AG20443 (cell line): ENCODE measurements at places on chromosomes 3 and 15.

- no peak for DNase-seq
Measured at GRCh38 chr3:27575499-27575898, 91.3 kb upstream of the SLC4A7 start.

DNA sequence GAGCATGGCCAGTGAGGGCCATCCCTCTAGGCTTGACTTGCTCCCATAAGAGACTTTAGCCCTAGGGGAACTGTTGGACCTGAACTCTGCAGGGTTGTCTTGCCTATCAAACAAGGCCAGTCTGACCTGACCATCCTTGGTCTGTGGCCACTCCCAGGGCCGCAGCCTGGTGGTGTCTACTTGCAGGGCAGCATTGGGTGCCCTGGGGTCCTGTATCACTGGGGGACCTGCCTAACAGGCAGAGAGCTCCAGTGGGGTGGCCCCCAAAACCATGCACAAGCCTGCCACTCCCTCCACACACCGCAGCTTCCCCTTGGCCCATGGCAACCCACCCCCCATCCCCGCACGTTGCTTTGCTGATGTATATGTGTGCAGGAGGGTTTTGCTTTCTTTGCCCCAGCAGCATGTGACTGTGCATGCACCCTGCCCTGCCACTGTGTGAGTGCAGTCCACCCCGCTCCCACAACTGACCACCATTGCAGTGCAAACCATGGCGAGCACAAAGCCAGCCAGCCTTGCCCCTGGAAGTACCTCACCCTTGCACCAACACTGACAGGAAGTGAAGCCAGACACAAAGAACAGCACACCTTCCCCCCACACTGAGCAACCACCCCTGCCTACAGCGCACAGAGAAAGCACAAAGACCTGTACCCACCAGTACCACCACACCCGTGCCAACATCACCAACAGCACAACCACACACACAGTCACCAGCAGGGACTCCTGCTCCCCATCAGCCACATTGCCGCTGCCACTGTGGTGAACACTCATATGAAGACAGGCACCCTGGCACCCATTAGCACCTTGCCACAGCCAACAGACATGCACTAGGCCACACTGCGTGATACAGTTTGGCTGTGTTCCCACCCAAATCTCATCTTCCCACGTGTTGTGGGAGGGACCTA lies 88.8 kb downstream of the SENP7 start:
- no peak for DNase-seq

DNA sequence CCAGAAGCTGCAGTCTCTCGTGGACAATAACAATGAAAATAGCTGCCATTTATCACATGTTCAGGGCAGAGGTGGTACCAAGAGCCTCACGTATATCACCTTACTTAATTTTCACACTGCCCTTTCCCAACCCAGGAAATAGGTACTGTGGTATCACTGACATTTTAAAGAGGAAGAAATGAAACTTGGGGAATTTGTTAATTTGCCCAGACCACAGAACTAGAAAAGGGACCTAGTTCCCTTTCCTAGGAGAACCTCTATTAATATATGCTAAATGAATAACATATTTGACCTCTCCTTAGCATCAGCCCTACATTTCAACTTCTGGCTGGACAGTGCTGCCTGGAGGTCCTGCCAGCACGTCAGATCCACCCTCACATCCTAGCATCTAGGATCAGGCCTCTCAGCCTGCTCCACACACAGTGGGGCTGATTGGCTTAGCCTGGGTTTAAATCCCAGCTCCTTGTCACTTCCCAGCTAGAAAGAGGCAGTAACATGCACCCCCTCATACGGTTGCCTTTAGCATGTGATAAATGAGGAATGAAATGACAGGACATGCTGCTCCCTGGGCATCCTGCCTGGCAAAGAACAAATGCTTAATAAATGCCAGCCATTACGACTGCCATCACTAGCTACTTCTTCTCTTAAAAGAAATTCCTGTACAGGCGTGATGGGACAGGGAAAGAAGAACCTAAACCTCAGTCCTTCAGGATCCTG lies 95.1 kb upstream of the TNFAIP8L3 start:
- DNase-seq, result no peak

GRCh38 chr15:43204016-43204901 lies 16.6 kb downstream of the EPB42 start:
- DNase-seq, result peak; percentile 80

DNA sequence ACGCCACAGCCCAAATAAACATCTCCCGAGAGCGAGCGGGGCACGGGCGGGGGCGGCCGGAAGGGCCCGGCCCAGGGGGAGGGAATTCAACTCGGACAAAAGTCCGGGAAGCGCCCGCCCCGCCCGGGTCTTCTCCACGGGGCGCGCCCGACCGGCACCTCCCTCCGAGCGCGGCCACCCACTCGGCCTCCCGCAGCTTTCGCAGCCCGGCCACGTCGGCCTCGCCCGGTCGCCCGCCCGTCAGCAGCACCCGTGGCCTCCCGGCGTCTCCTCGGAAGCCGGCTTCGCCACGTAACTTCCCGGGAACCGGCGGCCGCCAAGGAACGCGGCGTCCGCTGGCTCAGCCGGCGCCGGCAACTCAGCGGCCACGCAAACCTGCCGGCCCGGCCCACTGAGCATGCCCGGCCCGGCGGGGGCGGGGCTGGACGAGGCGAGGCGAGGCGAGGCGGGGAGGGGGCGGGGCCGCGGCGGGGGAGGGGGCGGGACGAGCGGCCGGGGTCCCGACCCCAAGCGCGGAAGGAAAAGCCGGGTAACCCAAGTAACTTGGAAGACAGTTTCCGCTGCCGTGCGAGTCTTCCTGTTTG lies at the start of gene TJP1:
TJP1 (minus strand) TSS at position 369 of the 584 bp plus-strand sequence. CDS start 440 bp downstream, outside the sequence.
- DNase-seq, result peak; percentile 94

DNA sequence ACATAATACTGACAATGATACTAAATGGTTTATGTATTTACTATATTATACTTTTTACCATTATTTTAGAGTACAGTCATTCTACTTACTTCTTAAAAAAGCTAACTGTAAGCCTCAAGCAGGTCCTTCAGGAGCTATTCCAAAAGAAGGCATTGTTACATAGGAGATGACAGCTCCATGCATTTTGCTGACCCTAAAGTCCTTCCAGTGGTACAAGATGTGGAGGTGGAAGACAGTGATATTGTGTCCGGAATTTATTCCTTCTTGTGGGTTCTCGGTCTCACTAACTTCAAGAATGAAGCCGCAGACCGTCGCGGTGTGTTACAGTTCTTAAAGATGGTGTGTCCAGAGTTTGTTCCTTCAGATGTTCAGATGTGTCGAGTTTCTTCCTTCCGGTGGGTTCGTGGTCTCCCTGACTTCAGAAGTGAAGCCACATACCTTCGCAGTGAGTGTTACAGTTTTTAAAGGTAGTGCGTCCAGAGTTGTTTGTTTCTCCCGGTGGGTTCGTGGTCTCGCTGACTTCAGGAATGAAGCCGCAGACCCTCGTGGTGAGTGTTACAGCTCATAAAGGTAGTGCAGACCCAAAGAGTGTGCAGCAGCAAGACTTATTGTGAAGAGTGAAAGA lies 20.9 kb downstream of the AVEN start:
- DNase-seq, result no peak

DNA sequence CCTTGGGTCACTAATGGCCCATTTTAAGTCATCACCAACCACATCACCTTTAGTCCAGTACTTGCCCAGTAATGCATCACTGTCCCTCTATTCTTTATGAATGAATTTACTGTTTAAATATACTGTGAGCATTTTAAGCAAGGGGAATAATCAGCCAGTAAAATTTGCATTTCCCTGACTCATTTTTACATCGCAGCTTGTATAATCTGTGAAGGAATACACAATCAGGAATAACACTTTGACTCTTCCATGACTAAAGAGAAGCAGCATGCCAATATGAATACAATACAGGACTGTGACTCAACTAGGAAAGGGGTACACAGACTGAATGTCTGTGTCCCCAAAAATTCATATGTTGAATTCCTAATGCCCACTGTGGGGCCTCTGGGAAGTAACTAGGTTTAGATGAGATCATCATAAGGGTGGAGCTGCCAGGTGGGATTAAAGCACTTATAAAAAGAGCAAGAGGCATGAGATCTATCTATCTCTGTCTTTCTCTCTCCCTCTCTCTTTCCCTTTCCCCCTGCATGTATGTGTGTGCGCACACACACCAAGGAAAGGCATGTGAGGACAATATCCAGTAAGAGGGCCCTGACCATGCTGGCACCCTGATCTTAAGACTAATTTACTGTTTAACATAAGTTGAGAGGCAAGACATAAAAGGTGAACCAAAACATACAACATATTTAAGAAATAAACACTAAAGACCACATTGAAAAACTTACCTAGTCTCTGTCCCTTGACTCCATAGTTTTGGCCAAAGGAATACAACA lies 12.1 kb downstream of the B4GALT4 start:
- DNase-seq, result no peak

DNA sequence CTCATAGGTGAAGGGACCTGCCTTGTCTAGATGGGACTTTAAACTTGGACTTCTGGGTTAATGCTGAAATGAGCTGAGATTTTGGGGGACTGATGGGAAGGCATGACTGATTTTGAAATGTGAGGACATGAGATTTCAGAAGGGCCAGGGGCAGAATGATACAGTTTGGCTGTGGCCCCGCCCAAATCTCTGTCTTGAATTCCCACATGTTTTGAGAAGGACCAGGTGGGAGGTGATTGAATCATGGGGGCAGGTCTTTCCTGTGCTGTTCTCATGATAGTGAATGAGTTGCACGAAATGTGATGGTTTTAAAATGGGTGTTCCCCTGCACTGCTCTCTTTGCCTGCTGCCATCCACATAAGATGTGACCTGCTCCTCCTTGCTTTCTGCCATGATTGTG lies 42.8 kb downstream of the ILDR1 start:
- no peak for DNase-seq

- DNase-seq, result no peak
Measured at GRCh38 chr3:192307631-192308030, 419.7 kb downstream of the FGF12 start.

- DNase-seq, result no peak
Measured at GRCh38 chr3:1960506-1960905, 138.2 kb upstream of the CNTN4 start.

GRCh38 chr15:53437366-53437765 lies 322.1 kb downstream of the WDR72 start:
- DNase-seq, result no peak

- DNase-seq, result no peak
Measured at GRCh38 chr3:71318458-71318827, 265.1 kb downstream of the FOXP1 start.

GRCh38 chr3:3201611-3202010 lies 22.1 kb upstream of the CRBN start:
- DNase-seq, result no peak

DNA sequence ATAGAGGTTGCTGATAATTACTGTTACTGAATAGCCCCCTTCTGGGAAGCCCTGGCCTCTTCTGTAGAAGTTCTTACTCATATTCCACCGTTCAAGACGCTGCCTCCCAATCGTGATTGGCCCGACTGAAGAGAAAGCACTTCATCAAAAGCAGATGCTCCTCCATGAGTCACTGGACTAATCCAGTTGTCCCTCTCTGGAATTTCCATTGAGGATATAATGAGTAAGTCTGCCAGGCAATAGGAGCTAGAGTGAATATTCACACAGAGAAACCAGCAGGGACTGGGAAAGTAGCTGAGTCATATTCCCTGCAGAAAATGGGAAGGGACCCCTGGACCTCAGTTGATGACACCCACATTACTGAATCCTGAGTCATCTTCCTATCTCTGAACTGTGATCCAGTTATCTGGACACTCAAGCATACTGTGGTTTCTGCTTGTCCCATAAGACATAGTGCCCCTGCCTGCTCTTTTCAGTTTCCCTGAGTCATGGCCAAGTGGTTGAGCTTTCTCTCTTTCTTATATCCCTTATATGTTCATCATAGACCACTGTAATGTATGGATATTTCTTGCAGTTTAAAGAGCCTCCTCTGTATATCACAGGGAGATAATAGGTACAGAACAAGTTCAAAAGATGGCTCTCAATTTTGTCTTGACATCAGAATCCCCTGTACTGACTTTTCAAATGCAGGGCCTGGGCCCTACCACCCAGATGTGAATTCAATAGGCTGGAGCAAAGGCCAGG lies 151.2 kb upstream of the CDIN1 start:
- peak; percentile 90 for DNase-seq

DNA sequence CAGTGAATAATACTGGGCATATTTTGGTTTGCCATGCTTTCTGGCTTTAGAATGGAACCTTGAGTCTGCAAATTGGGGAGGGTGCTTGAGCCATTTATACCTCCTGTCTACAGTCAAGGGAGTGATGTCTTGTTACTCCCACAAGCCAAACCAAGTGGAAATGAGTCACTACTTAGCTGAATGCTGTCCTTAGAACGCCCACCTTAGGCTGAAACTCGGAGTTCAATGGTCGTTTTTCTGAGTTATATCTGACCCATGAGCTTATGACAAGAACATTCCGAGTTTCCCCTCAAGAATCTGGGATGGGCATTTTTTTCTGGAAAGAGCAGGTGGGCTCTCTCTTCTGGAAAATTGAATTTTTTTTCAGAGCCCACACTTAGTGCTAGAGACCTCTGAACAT lies 17.4 kb upstream of the CLDN18 start:
- no peak for DNase-seq

DNA sequence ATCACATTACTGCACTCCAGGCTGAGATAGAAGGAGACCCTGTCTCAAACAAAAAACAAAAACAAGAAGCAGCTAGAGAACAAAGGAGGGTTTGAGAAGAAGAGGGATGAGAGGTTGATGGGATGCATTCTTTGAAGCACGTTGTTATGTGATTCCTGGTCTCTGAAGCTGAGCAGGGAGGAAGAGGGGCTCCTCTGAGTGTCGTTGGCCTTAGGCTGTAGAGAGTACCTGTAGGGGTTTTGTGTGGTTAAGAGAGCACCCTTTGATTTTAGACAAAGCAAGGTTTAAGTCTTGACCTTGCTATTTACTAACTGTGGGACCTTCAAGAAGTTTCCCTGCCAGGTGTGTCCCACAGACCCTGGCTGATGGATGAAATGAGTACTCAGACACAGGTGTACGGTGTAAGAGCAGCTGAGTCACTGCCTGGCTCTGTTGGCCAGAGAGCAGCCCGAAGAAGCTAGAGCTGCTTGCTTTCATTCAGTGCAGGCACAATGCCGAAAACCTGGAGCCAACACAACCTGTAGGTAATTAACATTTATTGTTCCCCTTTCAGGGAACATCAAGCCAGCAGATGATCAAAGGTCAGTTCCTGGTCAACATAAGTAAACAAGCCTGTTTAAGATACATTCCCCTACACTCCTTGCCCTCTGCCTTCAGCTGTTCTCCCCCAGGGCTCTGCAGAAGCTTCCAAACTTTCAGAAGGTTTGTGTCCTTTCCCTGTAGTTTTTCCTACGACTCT lies 67.2 kb downstream of the LRRK1 start:
- DNase-seq, result no peak

GRCh38 chr3:106208251-106208650 lies 339.4 kb upstream of the CBLB start:
- no peak for DNase-seq

DNA sequence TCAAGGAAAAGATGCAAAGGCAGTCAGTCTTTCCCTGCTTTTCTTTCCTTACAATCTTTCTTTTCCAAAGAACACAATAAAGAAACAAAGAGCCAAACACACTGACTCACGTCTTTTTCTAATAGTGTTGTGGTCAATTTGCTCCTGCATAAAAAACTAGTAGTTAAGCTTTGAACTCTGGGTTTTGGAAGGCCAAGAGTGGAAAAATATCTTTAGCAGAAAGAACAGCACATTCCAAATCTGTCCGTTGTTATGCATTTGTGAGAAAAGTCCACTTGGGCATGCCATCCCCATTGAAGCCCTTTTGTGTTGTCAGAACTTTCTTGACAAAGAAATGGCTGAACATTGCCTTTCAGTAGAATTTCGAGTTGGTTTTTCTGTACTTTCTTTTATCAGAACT lies 18.2 kb downstream of the COL8A1 start:
- no peak for DNase-seq

GRCh38 chr3:153628591-153628990 lies 466.6 kb downstream of the RAP2B start:
- no peak for DNase-seq
